ENCODE measurements at places on chromosomes 16 and 17.
A peak's percentile ranks its signal among the peaks of the same experiment; 100 is the strongest.

- no peak for DNase-seq
- H3K4me3 ChIP-seq = no peak overlapping the region
- H3K36me3 ChIP-seq = no peaks in the 10 kb centered on the region
- H3K4me1 ChIP-seq = no peaks in the 10 kb centered on the region
- H3K27ac ChIP-seq = no peak overlapping the region
These were observed 13.1 kb downstream of the CDRT4 start for GRCh38 chr17:15454346-15454745.

GRCh38 chr16:86835982-86836381 lies 257.6 kb downstream of the FOXL1 start:
- peaks cover 17% of the 10 kb centered on the region for H3K4me1 ChIP-seq
- no peak overlapping the region for H3K27ac ChIP-seq
- no peak for DNase-seq
- H3K27me3 ChIP-seq = no peaks in the 10 kb centered on the region
- no peaks in the 10 kb centered on the region for H3K36me3 ChIP-seq

DNA sequence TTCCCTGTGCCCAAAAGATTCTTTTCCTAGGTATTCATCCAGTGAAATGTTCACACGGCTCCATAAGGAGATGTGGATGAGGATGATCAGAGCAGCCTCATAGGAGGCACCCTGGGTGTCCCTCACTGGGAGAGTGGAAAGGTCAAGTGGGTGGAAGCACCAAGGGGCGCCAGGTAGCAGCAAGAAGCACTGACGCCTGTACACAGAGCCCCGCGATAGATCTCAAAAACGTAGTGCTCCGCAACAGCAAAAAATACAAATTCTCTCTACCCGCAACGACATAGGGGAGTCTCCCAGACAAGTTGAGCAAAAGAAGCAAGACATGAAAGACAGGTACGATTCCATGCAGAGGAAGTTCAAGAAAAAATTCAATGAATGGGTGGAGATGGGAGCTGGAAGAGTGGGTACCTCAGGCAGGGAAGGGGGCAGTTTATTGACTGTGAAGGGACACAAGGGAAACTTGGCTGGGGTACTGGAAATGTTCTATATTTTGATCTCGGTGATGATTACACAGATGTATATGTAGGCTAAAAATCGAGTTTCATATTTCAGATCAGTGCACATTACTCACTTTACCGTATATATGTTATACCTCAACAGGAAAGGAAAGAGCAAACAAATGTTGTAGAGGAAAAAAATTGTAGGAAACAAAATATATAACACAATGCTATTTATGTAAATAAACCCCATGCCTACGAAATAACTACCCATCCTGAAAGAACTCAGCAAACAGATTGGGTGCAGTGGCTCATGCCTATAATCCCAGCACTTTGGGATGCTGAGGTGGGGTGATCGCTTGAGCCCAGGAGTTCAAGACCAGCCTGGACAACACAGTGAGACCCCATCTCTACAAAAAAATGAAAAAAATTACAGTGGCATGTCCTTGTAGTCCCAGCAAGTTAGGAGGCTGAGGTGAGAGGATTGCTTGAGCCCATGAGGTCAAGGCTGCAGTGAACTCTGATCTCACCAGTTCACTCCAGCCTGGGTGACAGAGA lies 17.8 kb upstream of the ETV4 start:
- DNase-seq = no peak
- H3K27ac ChIP-seq = no peak overlapping the region
- H3K36me3 ChIP-seq = no peaks in the 10 kb centered on the region
- no peaks in the 10 kb centered on the region for H3K27me3 ChIP-seq
- peaks cover 13% of the 10 kb centered on the region for H3K4me1 ChIP-seq

DNA sequence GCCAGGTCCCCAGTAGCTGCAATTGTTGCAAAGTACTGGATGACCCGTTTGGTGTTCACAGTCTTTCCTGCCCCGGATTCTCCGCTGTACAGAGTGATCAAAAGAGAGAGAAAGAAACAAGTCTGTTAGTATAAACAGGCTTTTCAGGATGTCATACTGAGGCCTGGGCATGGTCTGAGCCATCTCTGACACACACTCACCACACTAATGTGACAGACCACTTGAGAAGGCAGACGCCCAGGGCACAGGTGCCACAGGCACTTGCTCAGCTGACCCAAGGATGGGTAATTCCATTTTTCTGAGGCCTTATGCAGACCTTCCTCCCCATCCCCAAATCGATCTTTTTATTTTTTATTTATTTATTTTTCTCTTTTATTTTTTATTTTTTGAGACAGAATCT lies 7.5 kb downstream of the MYH3 start:
- H3K36me3 ChIP-seq = no peaks in the 10 kb centered on the region
- no peaks in the 10 kb centered on the region for H3K4me1 ChIP-seq
- H3K27ac ChIP-seq = no peak overlapping the region
- no peak overlapping the region for H3K4me3 ChIP-seq

DNA sequence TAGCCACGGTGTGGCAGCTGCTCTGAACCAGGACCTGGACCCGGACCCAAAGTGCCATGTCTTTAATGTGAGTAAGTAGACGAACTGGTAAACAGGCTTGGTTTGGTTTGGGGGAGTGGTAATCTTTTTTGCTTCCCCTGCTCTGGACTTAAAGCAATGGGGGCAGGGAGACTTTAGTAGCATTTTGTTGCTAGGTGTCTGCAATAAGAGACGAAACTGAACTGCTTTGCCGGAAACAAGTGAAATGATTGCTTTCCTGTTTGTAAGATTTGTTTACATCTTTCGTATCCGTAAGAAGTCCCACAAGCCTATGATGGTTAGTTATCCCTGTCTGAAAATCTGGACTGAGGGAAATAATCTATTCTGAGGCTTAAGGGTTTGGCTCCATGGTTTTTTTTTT lies 21.5 kb downstream of the PRCD start:
- peaks cover 5% of the 10 kb centered on the region for H3K4me1 ChIP-seq
- H3K27me3 ChIP-seq = no peaks in the 10 kb centered on the region
- no peak overlapping the region for H3K4me3 ChIP-seq
- H3K27ac ChIP-seq = no peak overlapping the region
- peaks cover 15% of the 10 kb centered on the region for H3K36me3 ChIP-seq

DNA sequence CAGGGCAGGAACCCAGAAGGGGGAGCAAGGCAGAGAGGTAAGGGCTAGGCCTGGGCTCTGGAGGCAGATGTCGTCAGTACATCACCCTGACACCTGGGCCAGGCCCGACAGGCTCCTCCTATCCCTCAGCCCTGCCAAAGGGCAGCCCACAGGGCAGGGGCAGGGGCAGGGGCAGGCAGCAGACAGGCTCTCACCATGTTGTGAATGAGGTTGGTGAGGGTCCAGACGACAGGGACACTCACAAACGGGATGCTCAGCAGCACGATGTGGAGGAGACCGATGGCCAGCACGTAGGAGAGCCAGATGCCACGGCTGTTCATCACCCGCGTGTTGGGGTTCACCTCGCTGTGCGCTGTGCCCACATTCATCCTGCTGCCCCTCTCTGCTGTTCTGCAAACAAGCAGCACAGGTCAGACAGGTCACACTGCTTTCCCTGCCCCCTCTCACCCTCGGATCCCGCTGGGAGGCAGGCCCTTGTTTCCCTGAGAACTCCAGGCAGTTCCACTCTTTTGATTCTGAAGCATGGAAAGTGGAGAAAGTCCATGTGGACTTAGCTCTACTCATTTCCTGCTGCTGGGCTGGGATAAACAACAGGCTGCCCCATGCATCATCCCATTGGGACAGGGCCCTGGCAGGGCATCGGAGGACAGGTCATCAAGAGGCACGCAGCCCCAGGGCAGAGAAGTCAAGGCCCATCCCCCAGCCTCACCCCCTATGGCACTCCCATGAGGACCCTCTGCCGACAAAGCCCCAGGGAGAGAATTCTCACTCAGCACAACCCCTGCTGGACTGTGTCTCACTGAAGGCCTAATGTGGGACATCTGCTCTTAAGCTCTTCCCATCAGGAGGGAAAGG lies 3.3 kb downstream of the ORMDL3 start:
- no peak overlapping the region for H3K27ac ChIP-seq
- DNase-seq = no peak
- H3K4me3 ChIP-seq = no peak overlapping the region
- H3K36me3 ChIP-seq = peaks cover 7% of the 10 kb centered on the region
- peaks cover 27% of the 10 kb centered on the region for H3K4me1 ChIP-seq
- no peaks in the 10 kb centered on the region for H3K27me3 ChIP-seq

DNA sequence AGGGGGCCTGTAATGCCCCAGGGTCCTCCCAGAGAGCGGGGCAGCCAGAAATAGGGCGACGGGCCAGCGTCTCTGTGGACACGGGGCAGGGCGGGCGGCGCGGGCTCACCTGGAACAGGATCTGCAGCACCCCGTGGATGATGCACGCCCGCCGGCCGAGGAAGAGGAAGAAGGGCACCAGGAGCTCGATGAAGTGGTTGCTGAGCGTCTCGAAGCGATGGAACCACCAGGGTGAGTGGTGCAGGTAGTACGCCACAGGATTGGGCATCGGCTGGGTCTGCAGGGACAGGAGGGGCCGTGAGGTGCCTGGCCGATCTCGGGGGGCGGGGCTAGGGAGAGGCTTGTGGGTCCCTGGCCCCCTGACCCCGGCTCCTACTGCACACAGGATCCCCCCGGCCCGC lies 78.9 kb upstream of the GNG13 start:
- H3K27ac ChIP-seq = no peak overlapping the region
- no peak for DNase-seq
- H3K27me3 ChIP-seq = no peaks in the 10 kb centered on the region

GRCh38 chr17:55710829-55711496 lies 11.7 kb downstream of the TMEM100 start:
- H3K4me1 ChIP-seq = peaks cover 8% of the 10 kb centered on the region
- H3K27me3 ChIP-seq = no peaks in the 10 kb centered on the region
- no peak overlapping the region for H3K4me3 ChIP-seq
- no peak for DNase-seq
- H3K36me3 ChIP-seq = no peaks in the 10 kb centered on the region
- H3K27ac ChIP-seq = no peak overlapping the region

DNA sequence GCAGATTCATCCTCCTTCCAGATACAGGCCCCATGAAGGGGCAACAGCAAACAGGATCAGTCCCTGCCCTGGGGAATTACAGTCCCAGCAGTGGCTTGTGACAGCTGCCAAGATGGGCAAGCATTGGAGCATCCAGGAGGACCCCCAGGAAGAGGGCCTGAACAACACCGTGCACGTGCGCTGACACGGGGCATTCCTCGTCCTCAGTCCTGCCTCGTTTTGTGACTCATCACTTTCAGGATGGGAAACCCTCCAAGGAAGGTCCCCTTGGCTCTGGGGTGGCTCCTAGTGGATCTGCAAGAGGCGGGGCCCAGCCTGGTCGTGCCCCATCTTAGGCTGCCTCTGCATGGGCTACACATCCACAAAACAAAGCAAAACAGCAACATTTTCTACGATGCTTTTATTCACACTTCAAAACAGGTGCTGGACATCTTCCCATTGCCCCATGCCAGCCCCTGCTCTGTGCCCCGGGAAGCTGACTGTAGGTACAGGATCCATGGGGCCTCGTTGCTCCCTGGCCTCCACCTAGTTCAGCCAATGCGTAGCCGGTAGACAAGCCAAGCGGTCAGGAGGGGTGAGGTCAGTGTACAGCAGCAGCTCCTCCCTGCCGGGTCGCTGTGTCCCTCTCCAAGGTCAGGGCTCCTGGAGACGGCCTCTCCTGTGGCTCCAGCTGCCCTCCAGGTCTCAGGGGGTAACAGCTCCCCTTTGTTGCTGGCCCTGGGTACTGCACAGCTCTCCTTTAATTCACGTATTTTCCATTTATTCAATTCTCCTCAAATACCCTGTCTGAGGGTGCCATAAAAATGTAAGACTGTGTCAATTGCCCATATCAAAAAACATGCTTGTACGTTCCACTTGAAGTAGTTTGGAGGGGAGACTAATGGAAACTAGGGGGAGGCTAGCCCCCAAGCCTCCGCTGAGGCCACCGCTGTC lies 32.2 kb downstream of the ACTG1 start:
- H3K27me3 ChIP-seq = no peaks in the 10 kb centered on the region
- H3K4me1 ChIP-seq = peaks cover 31% of the 10 kb centered on the region
- no peaks in the 10 kb centered on the region for H3K36me3 ChIP-seq
- no peak overlapping the region for H3K27ac ChIP-seq

DNA sequence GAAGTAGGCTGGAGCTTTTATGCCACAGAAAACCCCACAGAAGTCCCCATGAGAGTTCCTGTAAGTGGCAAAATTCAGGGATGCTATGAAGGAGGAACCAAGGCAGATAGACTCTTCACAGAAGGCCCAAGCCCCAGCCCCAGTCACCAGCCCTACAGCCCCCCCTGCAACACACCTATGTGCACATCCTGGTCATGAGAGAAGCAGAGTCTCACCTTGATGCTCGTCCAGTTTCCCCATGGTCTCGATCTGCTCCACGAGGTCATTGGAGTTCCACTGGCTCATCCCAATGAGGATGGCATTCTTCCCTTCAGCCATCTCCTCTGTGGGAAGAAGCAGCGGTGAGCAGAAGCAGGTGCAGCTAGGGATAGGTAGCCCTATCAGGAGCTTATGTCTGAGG lies 31.2 kb downstream of the PITPNM3 start:
- no peaks in the 10 kb centered on the region for H3K36me3 ChIP-seq
- H3K4me1 ChIP-seq = no peaks in the 10 kb centered on the region
- DNase-seq = no peak

- H3K27me3 ChIP-seq = no peaks in the 10 kb centered on the region
- no peak for DNase-seq
- H3K4me1 ChIP-seq = no peaks in the 10 kb centered on the region
- H3K4me3 ChIP-seq = no peak overlapping the region
- H3K27ac ChIP-seq = no peak overlapping the region
These were observed 37.1 kb downstream of the NXPH3 start for GRCh38 chr17:49612726-49613125.

DNA sequence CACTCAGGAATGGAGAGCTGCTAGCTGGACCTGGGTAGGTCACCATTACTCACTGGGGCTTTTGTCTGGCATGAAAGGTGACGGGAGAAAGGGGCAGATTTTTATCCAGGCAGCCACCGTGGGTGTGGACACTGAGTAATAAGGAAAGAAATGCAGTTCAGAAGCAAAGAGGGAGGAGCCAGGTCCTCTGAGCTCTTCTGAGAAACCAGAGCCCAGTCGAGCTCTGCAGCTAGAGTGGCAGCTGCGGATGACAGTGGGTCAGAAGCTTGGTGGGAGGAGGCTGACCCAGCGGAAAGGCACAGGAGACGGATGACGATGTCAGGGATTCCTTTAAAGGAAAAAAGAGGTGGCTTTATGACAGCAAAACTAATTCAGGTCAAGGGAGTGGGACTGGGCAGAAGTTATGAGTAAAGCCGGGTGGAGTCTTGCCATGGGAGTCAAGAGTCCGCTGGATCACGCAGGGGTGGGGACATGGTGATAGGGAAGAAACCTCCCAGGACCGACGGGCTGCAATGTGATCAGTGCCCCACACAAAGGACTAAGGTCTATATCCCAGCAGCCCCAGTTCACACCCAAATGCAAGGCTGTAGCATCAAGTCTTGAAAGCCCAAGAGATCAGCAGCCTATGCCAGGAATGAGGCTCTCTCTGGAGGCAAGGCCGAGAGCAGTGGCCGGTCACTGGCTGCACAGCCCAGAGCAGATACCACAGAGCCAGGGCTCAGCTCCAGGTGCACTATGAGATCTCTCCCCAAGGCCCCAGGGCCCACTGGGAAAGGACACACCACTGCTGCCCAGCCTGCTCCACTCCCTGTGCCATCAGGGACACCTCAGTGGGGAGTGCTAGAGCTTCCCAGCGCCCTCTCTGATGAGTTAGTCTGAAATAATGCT lies 6.3 kb upstream of the MNT start:
- no peaks in the 10 kb centered on the region for H3K27me3 ChIP-seq
- no peak overlapping the region for H3K4me3 ChIP-seq
- peak overlapping the region; percentile 80 for H3K27ac ChIP-seq
- peaks cover 12% of the 10 kb centered on the region for H3K4me1 ChIP-seq

GRCh38 chr16:61409604-61410003 lies 626.6 kb downstream of the CDH8 start:
- no peak overlapping the region for H3K27ac ChIP-seq
- no peaks in the 10 kb centered on the region for H3K36me3 ChIP-seq
- H3K27me3 ChIP-seq = no peaks in the 10 kb centered on the region
- no peak for DNase-seq

Data from cardiac muscle cell (in vitro differentiated cells and primary cell).